Type B pancreatic cell (in vitro differentiated cells): ENCODE measurements at places on chromosomes 16 and 17. TPM values are rescaled to one million over a fixed set of nuclear protein-coding genes. Genes with fewer than 3 reads are reported as not detected.
A peak's percentile ranks its signal among the peaks of the same experiment; 100 is the strongest.

Gene SLC35G6
- total RNA-seq, result not detected in 2 replicates

Gene PRKCB
- 0.95 and 10.2 TPM in 2 replicates for total RNA-seq

Gene ST3GAL2
- total RNA-seq, result 8.5 and 37.2 TPM in 2 replicates

Gene HSF4
- total RNA-seq, result 10.4 and 11.1 TPM in 2 replicates

Gene RNF43
- 14.0 and 21.8 TPM in 2 replicates for total RNA-seq

Gene SLFN5
- total RNA-seq, result 21.7 and 42.1 TPM in 2 replicates

DNA sequence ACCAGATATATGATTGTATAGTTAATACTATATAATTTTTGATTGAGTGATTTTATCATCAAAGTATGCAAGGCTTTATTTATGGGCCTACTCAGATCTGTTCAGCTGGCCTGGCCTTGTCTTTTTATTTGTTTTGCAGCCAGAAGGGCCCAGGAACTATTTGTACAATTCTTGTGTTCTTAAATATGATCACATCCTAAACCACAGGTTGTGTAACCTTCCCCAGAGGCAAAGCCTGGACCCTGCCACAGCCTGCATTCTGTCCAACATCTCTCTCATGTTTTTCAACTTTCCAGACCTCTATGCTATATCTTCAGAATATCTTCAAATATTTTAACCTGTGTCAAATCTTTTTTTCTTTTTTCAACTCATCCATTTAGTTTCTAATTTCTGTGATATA, 410.4 kb upstream of the MON1B start:
- H3K4me1 ChIP-seq, result no peaks in the 10 kb centered on the region
- no peak for DNase-seq
- H3K36me3 ChIP-seq, result no peaks in the 10 kb centered on the region
- H3K27ac ChIP-seq, result no peak overlapping the region

GRCh38 chr16:870856-871561, 70.5 kb upstream of the GNG13 start:
- DNase-seq, result no peak
- no peak overlapping the region for H3K4me3 ChIP-seq

DNA sequence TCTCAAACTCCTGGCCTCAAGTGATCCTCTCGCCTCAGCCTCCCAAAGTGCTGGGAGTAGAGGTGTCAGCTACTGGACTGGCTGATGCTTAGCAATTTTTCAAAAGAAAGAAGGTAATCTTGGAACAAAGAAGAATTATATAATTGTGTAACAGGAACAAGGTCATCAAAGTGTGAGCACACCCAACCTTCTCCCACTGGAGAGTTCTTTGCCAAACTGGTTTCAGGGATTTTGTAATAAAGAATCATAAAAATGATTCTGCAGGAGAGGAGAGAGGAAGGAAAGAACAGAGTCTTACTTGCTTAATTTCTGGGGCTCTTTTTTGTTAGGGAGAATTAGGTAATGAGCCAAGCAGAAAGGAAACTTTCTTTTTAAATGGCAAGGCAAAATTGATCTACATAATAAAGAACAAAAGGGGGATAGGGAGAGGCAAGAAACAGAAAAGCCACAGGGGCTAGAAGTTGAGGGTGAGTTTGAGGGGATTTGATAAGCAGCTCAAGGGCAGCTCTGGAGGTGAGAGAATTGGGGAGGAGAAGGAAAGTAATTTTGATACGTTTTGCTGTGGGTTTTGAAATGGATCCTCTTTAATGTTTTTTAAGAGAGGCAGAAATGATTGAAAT, 21.3 kb downstream of the CHD9NB start:
- H3K27ac ChIP-seq, result no peak overlapping the region
- no peak overlapping the region for H3K4me3 ChIP-seq
- H3K27me3 ChIP-seq, result peaks cover 5% of the 10 kb centered on the region
- peaks cover 13% of the 10 kb centered on the region for H3K4me1 ChIP-seq
- no peaks in the 10 kb centered on the region for H3K36me3 ChIP-seq

DNA sequence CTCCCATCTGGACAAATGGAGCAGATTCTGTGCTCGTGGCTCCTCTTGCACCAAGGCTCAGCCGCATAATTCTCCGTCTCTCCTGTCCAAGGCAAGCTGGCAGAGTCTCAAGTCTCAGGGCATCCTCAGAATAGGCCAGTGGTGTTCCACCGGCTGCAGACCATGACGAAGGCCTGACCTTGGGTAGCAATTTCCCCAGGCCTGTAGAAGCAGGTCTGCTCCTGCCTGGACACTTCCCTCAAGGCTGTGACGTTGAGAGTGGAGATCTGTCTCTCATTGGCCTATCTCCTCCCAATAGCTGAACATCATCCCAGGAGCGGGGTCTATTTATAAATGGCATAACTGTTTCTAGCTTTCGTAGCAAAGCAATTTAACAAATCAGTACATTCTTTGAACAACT, 33.3 kb upstream of the SRSF1 start:
- H3K36me3 ChIP-seq, result no peaks in the 10 kb centered on the region
- H3K4me1 ChIP-seq, result no peaks in the 10 kb centered on the region
- H3K27ac ChIP-seq, result no peak overlapping the region

DNA sequence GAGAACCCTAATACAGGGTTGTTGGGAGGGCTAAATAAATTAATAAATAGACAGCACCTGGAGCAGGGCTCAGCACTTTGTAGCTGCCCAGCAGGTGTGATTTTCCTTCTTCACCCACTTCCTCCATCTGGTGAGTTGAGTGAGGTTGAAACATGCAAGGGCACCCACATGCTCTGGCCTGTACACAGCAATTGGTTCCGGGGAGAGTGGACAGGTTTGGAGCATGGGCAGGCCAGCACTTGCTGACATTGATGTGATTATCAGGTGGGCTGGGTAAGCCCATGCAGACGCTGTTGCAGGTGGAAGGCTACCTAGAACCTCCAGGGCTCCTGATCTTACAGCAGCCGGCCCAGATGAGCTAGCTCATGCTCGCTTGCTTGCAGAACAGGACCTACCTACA, 1.3 kb upstream of the MRTFB start:
- no peak for DNase-seq
- no peaks in the 10 kb centered on the region for H3K27me3 ChIP-seq
- H3K36me3 ChIP-seq, result peaks cover 3% of the 10 kb centered on the region
- H3K4me1 ChIP-seq, result peaks cover 19% of the 10 kb centered on the region

DNA sequence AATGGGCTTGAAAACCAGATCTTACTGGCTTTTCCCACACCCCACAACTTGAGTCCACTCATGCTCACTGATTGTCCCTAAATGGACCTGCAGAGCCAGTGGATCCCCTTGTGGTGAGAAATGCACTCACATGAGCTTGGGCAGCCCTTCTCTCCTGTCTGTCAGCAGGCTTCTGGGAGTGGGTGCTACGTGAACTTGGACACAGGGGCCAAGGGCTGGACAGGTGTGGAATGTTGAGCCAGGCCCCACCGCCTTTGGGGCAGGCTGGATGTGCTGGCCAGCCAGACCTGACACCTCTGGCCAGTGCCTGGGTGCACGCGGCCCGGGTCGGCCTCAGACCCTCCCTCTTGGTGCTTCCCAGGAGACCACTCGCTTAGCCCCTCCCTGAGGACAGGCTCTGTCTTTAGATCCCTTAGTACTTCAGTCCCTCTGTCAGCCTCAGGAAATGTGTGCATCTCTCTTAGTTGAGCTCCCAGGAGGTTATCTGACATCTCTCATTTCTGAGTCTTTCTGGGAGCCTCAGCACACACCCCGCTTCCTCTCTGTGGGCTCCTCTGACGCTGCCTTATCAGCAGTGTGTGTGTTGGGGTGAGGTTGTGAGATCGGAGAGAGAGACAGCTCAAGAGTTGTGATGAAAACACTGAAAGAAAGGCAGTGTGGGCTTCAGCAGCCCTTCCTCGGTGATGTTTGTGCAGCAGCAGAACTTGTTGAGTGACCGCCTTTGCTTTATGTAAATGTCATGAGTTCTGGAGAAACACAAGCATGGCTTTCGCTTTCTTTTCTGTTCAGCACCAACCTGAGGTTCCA, 117.0 kb downstream of the RAB11FIP4 start:
- peak overlapping the region; percentile 82 for H3K27ac ChIP-seq
- peak overlapping the region; percentile 42 for H3K4me3 ChIP-seq
- H3K4me1 ChIP-seq, result peaks cover 9% of the 10 kb centered on the region
- no peaks in the 10 kb centered on the region for H3K36me3 ChIP-seq
- no peaks in the 10 kb centered on the region for H3K27me3 ChIP-seq
- DNase-seq, result no peak

DNA sequence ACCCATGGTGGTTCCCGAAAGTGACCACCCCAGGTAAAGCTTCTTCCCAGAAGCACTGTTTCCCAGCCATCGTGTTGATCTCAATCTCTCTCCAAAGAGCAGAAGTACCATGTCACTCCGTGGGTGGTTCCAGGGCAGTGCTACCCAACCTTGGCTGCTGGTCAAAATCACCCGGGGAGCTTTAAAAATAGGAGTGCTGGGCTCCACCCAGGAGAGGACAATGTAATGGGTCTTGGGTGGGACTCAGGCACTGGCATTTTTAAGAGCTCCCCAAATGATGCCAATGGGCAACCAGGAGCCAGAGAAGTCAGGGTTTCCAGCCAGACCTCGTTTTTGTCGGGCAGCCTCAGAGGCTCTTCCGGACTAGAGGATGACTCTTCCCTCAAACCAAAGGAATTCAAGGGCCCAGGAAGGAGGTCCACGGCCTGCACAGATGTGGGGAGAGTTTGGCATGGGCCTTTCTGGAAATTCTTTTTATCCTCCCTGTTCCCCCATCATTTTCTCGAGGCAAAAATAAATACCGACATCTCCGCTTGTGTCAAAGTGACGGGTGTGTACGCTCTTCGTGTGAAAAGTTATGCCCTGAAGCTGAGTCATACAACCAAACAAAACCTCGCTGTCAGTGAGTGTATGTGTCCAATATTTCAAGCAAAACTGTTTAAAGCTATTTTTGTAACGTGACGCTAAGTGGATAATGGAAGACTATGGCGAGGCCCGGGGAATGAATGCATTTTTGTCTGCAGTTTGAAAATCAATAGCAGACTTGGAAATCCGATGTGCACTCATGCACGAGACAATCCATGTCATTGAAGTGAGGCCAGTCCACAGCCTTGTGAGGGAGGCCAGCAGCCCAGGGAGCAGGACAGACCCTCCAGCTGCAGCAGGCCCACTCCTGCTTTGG, 364.1 kb downstream of the FOXL1 start:
- no peak for DNase-seq
- H3K27ac ChIP-seq, result no peak overlapping the region
- peaks cover 49% of the 10 kb centered on the region for H3K27me3 ChIP-seq
- peak overlapping the region; percentile 3 for H3K4me3 ChIP-seq

- no peaks in the 10 kb centered on the region for H3K27me3 ChIP-seq
- peaks cover 33% of the 10 kb centered on the region for H3K4me1 ChIP-seq
- no peak overlapping the region for H3K4me3 ChIP-seq
- DNase-seq, result no peak
Observed at GRCh38 chr17:73013816-73014663, 78.4 kb downstream of the SLC39A11 start.

- no peak for DNase-seq
- no peak overlapping the region for H3K27ac ChIP-seq
- peaks cover 40% of the 10 kb centered on the region for H3K4me1 ChIP-seq
- H3K36me3 ChIP-seq, result no peaks in the 10 kb centered on the region
- H3K27me3 ChIP-seq, result no peaks in the 10 kb centered on the region
- H3K4me3 ChIP-seq, result no peak overlapping the region
Observed at GRCh38 chr16:66247516-66248481, 118.7 kb upstream of the CDH5 start.

DNA sequence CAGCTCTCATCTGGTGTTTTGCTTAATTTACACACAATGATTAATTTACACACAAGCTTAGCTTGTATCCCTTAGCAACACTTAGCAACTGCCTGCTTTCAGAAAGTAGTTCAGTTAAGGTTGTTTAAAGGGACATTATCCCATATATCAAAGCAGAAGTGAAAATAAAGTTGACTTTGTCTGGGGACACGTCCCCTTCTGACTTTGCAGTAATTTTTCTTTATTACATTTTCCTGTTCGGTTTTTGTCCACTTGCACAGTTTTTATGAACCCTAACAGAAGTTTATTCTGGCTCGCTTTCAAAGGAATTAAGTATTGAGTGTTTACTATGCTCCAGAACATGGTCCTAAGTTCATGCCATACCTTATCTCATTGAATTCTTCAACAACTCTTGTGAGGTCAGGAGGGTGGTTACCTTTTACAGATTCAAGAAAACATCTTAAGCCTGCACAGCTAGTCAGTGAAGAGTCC, 41.5 kb downstream of the ARHGAP44 start:
- no peak overlapping the region for H3K4me3 ChIP-seq
- no peak for DNase-seq
- no peaks in the 10 kb centered on the region for H3K27me3 ChIP-seq
- H3K27ac ChIP-seq, result no peak overlapping the region
- peaks cover 5% of the 10 kb centered on the region for H3K36me3 ChIP-seq
- no peaks in the 10 kb centered on the region for H3K4me1 ChIP-seq

GRCh38 chr16:19694989-19695388, 23.0 kb downstream of the KNOP1 start:
- DNase-seq, result no peak
- peaks cover 18% of the 10 kb centered on the region for H3K36me3 ChIP-seq
- H3K4me3 ChIP-seq, result no peak overlapping the region
- H3K27me3 ChIP-seq, result no peaks in the 10 kb centered on the region

GRCh38 chr17:32992321-32993033, 830 bp downstream of the SPACA3 start:
- H3K4me3 ChIP-seq, result no peak overlapping the region
- peaks cover 5% of the 10 kb centered on the region for H3K27me3 ChIP-seq
- DNase-seq, result no peak
- no peaks in the 10 kb centered on the region for H3K36me3 ChIP-seq
- no peak overlapping the region for H3K27ac ChIP-seq

DNA sequence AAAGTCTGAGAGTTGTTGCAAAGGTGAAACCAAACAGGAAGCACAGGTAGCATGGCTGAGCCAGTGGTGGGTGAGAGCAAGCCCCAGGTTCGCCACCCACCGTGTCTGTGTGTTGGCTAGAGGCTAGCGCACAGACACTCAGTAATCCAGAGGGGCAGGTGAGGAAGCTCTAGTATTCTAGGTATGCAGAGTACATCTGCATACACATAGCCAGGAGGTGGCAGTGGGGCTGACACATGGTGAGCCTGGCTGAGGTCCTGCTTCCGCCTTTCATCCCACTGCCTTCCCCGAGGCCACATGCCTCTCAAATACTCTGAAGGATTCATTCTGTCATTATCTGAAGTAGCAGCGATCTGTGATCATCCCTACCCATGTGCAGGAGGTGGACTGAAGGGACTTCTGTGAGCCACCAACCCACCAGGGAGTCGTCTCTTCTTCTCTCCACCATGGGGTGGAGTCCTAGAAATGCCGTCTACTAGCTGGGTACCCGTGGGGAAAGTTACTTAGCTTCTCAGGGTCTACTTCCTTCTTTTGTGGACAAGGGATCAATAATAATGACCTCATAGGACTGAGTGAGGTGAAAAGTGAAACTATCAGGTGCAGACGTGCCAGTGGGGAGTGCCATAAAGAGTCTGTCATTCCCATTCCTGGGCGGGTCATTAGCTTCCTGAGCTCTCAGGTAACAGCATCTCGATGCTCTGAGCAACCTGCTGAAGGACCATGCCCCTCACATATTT, 36.0 kb upstream of the ICAM2 start:
- DNase-seq, result no peak
- peak overlapping the region; percentile 89 for H3K27ac ChIP-seq
- H3K4me3 ChIP-seq, result peak overlapping the region; percentile 57
- H3K36me3 ChIP-seq, result peaks cover 18% of the 10 kb centered on the region
- peaks cover 9% of the 10 kb centered on the region for H3K4me1 ChIP-seq

GRCh38 chr17:47200325-47200664, 8.9 kb upstream of the MYL4 start:
- no peak overlapping the region for H3K27ac ChIP-seq
- no peaks in the 10 kb centered on the region for H3K36me3 ChIP-seq
- DNase-seq, result no peak
- no peaks in the 10 kb centered on the region for H3K27me3 ChIP-seq
- H3K4me1 ChIP-seq, result peaks cover 8% of the 10 kb centered on the region

- H3K27ac ChIP-seq, result no peak overlapping the region
- H3K27me3 ChIP-seq, result no peaks in the 10 kb centered on the region
- no peak for DNase-seq
- no peak overlapping the region for H3K4me3 ChIP-seq
Observed at GRCh38 chr17:60473788-60474187, 51.5 kb downstream of the CHCT1 start.

- no peaks in the 10 kb centered on the region for H3K27me3 ChIP-seq
- H3K27ac ChIP-seq, result no peak overlapping the region
- H3K4me3 ChIP-seq, result no peak overlapping the region
- H3K4me1 ChIP-seq, result peaks cover 5% of the 10 kb centered on the region
Observed at GRCh38 chr17:77490361-77491183, 349.8 kb downstream of the SEC14L1 start.
